ENCODE measurements at places on chromosomes 4 and X.

GRCh38 chr4:76305971-76306881 lies at the start of gene STBD1:
Gene STBD1, plus strand, starts transcription at chr4:76306733. Its CDS starts 37 bp downstream, at chr4:76306770.
- DNase-seq, result peak; percentile 58

DNA sequence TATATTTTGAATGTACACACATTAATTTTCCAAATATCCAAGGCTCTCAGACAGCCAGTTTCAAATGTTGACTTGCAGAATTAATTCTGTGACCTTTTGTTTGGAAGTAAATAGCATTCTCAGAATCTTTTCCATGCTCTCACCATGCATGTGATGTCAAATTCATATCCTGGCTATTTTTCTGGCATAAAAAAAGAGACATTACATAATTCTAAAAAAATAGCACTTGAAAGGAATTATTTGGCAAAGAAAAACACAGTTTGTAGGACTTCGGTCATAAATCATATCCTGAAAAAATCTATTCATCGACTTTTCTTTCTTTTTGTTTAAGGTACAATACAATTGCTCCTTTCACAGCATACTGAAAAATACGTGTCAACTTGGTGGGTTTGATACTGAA lies 111.2 kb downstream of the GLRA3 start:
- DNase-seq, result no peak

- DNase-seq, result no peak
Measured at GRCh38 chrX:11540532-11541377, 125.0 kb downstream of the ARHGAP6 start.

GRCh38 chr4:76449833-76450232 lies 14.8 kb downstream of the SHROOM3 start:
- no peak for DNase-seq

- no peak for DNase-seq
Measured at GRCh38 chr4:154208424-154208823, 283.2 kb downstream of the DCHS2 start.

DNA sequence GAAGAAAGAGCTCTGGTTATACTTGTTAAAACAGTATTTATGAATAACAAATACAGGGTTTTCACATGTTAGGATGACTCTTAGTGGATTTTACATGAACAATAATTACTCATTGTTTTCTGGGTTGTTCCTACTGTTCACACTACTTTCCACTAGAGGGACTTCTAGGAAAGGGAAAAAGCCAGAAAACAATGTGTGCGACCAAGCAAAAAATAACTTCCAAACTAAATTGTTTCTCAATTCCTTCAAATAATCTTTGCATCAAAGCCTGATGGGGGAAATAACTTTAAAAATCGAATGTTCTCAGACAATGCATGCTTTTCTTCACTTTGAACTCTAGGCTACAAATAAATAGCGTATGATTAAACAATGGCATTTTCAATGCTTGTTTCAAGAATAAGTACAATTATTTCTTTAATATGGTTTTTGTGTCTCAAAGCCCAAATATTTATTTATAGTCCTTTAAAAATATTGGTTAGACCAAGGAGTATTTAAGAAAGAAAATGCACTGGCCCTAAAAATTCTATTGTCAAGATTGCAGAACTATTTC lies 72.1 kb upstream of the ETNPPL start:
- DNase-seq, result no peak

Measured in AML-193 (cell line).